ENCODE measurements at places on chromosomes 6 and 20.

DNA sequence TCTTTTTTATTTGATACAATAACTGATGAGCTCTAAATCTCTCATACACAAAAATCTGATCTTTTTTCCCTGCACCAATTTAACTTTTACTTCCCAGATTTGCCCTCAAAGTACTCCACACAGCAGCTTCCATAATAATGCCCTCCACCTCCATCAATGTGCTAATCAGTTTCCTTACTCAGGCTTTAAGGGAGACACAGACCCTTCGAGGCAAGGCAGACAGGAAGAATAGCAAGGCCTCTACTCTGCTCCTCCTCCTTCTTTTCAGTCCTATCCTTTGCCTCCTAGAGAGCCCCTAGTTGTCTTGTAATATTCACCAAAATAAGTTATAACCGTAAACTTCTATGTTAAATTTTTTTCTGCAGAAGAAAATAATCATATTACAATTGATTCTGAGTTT lies 444.9 kb upstream of the RNF217 start:
- no peak for DNase-seq

DNA sequence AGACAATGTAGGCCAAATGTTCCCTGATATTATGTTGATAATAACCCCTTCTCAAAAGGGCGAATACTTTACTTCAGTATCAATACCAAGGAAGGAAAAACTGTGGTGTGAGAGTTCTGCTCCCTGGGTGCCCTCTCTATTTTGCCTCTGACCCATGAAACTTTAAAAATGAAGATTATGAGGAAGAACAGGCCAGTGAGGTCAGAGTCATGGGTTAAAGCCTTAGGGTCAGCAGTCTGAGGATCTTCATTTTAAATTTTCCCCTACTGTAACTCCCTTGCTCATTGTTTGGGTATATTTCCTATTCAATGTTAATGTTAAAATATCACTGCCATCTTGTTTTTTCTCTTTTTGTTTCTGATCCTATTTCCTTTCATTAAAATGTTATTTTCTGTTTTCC lies 47.9 kb downstream of the PRKN start:
- no peak for DNase-seq

DNA sequence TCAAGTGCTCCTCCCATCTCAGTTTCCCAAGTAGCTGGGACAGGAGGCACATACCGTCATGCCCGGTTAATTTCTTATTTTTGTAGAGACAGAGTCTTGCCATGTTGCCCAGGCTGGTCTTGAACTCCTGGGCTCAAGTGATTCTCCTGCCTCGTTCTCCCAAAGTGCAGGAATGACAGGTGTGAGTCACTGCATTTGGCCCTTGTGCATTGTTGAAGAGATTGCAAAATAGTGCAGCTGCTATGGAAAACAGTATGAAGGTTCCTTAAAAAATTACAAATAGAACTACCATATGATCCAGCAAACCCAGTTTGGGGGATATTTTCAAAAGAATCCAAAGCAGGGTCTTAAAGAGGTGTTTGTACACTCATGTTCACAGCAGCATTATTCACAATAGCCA lies 69.1 kb downstream of the GJA10 start:
- DNase-seq, result no peak

DNA sequence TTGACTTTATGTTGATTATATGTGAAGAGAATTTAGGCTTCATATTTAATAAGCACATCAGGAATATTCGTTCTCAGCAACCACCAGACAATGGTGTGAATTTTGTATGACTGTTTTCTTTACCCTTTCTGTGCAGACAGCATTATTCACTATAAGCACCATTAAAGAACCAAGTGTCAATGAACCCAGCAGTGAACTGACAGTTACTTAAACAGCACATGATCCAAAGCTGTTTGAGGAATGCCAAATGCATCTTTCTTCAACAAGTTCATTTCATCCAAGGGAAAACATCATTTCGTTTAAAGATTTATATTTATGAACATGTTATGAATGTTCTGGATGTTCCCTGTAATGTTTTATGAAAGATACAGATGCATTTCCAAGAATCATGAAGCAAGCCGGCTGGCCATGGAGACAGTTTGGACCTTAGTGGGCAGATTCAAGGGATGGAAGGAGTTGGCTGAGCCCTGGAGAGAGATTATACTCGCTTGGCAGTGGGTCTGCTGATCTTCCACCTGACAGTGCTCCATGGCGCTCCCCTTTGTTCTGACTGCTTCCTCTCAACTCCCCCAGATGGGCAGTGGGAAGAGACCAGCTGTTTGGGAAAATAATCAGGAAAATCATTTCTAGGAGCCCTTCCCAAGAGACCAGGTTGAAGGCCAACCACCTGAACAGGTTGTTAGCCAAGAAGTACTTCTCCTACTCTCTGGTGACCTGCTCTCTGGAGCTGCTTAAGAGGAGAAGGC lies 326.0 kb upstream of the RSPO3 start:
- no peak for DNase-seq
